ENCODE measurements at places on chromosomes 11 and 22.

GRCh38 chr11:79437981-79438630 lies 2.7 kb downstream of the TENM4 start:
- no peak for DNase-seq

DNA sequence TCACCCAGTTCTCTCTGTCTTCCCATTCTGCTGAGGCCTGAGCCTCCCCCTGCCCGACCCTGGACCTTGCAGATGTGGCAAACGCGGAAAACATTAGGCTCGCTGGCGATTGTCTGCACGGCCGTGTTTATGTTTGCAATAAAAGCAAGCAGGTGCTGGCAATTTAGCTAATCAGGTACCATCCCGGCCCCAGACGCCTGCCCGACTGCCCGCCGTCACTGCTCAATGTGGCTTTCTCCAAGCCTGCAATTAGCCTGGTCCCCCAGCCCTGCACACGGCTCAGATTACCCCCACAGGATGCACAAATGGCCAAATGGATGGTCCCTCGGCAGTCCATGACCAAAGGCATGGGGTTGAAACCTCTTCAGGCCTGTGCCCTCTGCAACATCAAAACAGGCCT lies 259.7 kb downstream of the MN1 start:
- DNase-seq = no peak

- no peak for DNase-seq
Observed at GRCh38 chr22:38973289-38974169, 8.6 kb upstream of the APOBEC3B start.

- DNase-seq = no peak
Observed at GRCh38 chr11:14350215-14350614, 8.8 kb downstream of the RRAS2 start.

GRCh38 chr11:92955860-92956259 lies 13.6 kb upstream of the MTNR1B start:
- no peak for DNase-seq

DNA sequence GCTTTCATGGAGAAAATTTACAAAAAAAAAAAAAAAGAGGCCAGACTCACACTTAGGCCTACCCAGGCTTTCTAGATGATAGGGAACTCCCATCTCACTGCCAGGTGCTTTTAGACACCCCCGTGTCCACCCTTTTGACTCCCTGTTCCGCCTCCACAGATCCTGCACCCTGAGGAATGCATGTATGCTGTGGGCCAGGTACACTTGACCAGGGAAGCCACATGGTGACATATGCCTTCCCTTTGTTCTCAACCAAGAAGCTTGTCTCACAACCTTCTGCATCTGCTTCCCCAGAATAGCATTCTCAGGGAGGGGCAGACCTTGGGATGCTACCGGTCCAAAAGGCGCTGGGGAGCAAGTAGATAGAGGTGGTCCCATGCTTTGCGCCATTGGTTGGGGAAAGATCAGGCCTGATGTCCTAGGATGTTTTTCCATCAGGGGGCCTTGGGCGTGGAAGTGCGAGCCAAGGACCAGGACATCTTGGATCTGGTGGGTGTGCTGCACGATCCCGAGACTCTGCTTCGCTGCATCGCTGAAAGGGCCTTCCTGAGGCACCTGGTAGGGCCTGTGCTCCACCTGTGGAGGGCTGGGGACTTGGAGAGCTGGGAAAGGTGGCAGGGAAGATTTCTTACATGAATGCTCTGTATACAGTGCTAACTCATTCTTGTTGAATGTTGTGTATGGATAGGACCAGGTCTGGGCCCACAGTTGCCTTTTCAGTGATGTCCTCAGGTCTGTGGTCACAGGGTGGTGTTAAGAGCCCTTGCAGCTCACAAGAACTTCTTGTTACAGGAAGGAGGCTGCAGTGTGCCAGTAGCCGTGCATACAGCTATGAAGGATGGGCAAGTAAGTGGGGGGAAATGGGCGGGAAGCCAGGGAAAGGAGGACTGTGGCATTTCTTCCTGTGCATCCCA lies 7.5 kb downstream of the HMBS start:
- no peak for DNase-seq

GRCh38 chr11:95245581-95245980 lies 14.6 kb upstream of the SESN3 start:
- no peak for DNase-seq

GRCh38 chr11:82321206-82321605 lies 412.5 kb downstream of the FAM181B start:
- no peak for DNase-seq

- no peak for DNase-seq
Observed at GRCh38 chr11:105367129-105367528, 227.6 kb upstream of the CARD18 start.

DNA sequence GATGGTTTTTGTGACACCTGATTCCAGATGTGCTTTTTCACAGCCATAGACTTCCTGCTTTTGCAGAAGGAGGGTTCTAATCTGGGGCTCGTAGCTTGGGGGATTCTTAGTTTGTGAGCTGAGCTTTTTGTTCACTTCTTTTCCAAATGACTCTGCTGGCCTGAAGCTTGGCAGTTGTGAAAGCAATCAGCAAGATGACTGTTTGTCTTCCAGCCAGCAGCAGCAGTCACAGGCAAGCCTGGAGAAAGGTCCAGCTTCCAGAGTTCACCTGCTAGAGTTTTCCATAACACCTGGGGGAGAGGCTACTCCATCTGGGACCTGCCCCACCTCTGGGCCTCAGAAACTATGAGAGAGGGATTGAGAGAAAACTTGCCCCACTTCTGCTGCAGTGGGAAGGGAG lies 4.1 kb downstream of the MARK2 start:
- DNase-seq = no peak

DNA sequence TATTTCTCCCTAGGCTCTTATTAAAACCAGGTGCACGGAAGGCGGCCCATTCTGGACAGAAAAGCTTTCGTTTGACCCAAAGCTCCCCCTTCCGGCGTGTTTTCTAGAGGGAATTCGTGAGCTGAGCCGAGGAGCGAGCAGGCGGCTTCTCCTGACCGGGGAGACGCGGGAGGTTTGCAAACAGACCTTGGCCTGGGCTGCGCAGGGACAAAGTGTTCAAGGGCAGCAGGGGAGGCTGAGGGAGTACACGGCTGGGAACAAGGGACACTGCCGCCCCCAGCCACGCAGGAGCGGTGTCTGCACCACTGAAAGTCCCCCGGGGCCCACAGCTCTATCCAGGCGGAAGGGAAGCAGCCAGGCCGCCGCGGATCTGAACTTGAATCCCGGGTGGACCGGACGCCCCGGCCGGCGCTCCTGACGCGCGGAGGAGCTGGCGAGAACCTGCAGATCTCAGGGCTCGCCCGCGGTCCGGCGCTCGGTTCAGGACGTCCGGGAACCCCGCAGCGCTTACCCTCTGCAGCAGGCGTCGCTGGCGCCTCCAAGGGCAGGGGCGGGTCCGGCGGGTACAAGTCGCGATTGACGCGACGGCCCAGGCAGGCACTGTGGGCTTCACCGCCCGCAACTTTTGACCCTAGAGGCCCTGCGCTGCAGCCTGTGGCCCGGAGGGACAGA lies 101.9 kb downstream of the WT1 start:
- DNase-seq = no peak

GRCh38 chr11:76762356-76762752 lies 20.8 kb upstream of the TSKU start:
- no peak for DNase-seq

- no peak for DNase-seq
Observed at GRCh38 chr11:44833221-44833876, 106.6 kb downstream of the TSPAN18 start.

DNA sequence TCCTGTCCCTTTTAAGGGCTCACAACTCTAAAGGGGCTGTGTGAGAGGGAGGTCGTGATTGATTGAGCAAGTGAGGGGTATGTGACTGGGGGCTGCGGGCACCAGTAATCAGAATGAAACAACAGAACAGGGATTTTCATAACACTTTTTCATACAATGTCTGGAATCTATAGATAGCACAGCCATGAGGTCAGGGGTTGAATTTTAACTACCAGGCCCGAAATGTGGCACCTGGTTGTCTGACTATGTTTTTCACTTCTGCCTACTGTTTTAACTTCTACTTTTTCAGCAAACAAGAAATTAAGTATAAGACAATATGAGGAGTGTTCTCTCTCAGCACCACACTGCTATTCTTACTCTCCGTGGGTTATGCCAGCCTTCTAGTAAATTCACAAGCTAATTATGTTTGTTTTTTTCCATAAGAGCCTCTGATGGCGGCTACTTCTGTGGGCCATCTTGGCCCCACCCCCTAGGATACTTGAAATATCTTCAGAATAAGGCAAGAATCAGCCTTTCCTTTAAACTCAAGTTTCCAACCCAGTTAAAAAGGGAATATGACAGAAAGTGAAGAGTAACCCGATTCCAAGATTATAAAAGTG lies 552.8 kb upstream of the CHORDC1 start:
- DNase-seq = no peak

DNA sequence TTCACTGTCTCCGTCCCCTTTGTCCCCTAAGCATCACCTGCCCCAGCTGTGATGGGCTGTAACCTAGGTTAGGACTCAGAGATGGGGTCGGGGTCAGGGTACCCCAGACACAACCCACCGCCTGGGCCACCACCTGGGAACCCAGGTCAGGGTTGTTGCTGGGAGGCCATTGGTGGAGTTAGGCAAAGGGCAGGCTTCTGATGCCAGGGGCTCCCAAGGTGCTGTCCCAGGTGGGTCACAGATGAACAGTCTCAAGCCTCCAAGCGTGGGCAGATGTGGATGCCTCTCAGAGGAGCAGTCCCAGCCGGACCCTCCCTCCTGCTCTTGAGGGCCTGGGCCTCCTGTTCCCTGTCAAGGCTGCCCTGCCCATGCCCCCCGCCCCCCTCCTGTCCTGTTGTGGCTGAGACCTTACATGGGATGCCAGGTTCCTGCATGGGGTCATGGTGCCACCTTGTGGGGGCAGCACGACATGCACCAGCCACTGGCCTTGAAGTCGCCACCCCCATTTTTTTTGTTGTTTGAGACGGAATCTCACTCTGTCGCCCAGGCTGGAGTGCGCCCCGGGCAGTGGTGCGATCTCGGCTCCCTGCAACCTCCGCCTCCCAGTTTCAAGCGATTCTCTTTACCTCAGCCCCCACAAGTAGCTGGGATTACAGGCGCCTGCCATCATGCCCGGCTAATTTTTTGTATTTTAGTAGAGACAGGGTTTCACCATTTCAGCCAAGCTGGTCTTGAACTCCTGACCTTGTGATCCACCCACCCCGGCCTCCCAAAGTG lies 12.1 kb downstream of the GATD1 start:
- no peak for DNase-seq

GRCh38 chr11:8838248-8838647 lies 72.7 kb upstream of the AKIP1 start:
- DNase-seq = no peak

- DNase-seq = no peak
Observed at GRCh38 chr11:18332891-18333290, 10.5 kb downstream of the GTF2H1 start.

- no peak for DNase-seq
Observed at GRCh38 chr22:35634015-35634414, 14.2 kb upstream of the APOL6 start.

DNA sequence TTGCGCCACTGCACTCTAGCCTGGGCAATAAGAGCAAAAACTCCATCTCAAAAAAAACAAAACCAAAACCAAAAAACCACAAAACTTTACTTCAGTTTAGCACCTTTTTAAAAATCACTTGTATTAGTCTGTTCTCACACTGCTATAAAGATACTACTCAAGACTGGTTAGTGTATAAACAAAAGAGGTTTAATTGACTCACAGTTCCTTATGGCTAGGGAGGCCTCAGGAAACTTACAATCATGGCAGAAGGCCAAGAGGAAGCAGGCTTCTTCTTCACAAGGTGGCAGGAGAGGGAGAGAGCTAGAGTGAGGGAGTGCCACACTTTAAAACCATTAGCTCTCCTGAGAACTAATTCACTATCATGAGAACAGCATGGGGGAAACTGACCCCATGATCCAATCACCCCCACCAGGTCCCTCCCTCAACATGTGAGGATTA lies 261.3 kb downstream of the TMEM135 start:
- no peak for DNase-seq

DNA sequence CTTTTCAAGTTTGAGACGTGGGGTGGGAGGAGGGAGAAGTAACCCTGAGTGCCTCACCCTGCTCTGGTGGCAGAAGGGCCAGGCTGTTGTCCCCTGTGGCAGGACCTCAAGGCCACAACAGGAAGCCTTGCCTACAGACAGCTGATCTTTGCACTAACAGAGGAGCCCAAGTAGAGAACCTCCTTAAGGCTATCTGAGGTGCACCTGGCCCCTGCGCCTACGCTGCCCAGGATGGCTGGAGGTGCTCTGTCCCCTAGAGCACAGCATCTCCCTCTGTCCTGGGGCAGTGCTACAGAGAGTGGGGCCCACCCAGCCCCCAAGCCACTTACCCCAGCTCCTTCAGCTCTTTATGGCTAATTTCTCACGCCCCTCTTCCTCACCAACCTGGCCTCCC lies 27.0 kb downstream of the MYO7A start:
- DNase-seq = no peak

DNA sequence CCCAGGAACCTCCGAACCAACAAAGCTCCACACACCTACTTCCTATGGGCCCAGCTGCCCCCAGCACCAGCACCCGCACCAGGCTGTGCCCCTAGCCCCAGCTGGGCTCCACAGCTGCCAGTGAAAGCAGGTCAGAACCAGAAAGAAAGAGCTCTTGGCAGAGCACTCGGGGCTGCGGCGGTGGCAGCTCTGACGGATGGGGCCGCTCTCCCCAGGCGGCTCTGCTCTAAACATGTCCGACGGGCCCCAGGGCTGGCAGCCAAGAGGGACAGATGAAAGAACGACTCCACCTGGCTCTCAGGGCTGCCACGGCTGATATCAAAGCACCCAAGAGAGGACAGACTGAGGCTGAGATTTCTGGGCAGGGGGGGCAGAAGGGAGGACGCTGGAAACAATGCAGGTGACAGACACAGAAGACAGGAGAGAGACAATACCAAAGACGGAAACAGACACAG lies 25.7 kb downstream of the LRFN4 start:
- no peak for DNase-seq
